Activated CD8-positive, alpha-beta T cell treated with anti-CD3 and anti-CD28 coated beads, Interleukin-2, amount 10 ng/mL, durations not matched to agents 7 days and 5 days (primary cell): ENCODE measurements at places on chromosomes 1 and 21. TPM values are rescaled to one million over a fixed set of nuclear protein-coding genes. Genes with fewer than 3 reads are reported as not detected.
A peak's percentile ranks its signal among the peaks of the same experiment; 100 is the strongest.

- H3K27ac ChIP-seq, result peak overlapping the region; percentile 50
- H3K4me3 ChIP-seq, result no peak overlapping the region
- H3K4me1 ChIP-seq, result peaks cover 60% of the 10 kb centered on the region
- no peak for DNase-seq
- peaks cover 33% of the 10 kb centered on the region for H3K36me3 ChIP-seq
- no peaks in the 10 kb centered on the region for H3K27me3 ChIP-seq
Measured at GRCh38 chr1:19442154-19443096, 42.9 kb downstream of the CAPZB start.

The HES2 gene
- 0.05 TPM for total RNA-seq

- H3K4me3 ChIP-seq, result no peak overlapping the region
- peaks cover 5% of the 10 kb centered on the region for H3K4me1 ChIP-seq
- peaks cover 31% of the 10 kb centered on the region for H3K27me3 ChIP-seq
- no peak for DNase-seq
- H3K27ac ChIP-seq, result no peak overlapping the region
Measured at GRCh38 chr1:46516200-46516950, 26.7 kb downstream of the DMBX1 start.

The RXFP4 gene
- not detected for total RNA-seq

GRCh38 chr1:35398739-35399138, 130.2 kb downstream of the ZMYM4 start:
- no peak overlapping the region for H3K4me3 ChIP-seq
- no peak for DNase-seq
- peaks cover 51% of the 10 kb centered on the region for H3K36me3 ChIP-seq
